ENCODE measurements at places on chromosomes 11 and 22. TPM values are rescaled to one million over a fixed set of nuclear protein-coding genes. Genes with fewer than 3 reads are reported as not detected.

Gene LUZP2
- not detected for total RNA-seq

Gene F2
- not detected for total RNA-seq

Gene OR6T1
- total RNA-seq, result not detected

Gene KCTD14
- 0.27 TPM for total RNA-seq

Gene MPEG1
- total RNA-seq, result not detected

Gene MAJIN
- total RNA-seq, result 0.29 TPM

Gene SCO2
- 1.1 TPM for total RNA-seq

Gene LRRC32
- total RNA-seq, result 3.0 TPM

Gene OR4D5
- total RNA-seq, result not detected

Gene DUSP8
- 3.0 TPM for total RNA-seq

Gene OR5P2
- not detected for total RNA-seq

DNA sequence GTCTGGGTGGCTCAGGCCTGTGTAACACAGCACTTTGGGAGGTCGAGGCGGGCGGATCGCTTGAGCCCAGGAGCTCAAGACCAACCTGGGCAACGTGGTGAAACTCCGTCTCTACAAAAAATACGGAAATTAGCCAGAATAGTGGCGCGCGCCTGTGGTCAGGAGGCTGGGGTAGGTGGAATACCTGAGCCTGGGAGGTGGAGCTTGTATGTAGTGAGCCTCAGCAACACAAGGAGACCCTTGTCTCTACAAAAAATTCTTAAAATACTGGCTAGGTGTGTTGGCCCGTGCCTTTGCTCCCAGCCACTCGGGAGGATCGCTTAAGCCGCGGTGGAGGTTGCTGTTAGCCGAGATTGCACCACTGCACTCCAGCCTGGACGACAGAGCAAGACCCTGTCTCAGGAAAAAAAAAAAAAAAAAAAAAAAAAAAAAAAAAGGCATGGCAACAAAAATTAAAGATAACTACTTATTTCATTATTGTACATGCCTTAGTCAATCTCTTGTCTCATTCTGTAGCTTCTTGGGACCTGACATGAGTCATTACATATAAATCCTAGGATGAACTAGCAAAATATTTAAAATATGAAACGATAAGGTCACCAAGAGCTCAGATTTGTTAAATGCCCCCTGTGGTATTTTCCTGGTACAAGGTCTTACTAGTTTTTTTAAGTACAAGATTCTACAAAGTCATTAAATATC, 1.1 kb downstream of the TAF1D start:
- H3K4me3 ChIP-seq, result peak overlapping the region; percentile 93
- peak; percentile 68 for DNase-seq
- H3K36me3 ChIP-seq, result peaks cover 64% of the 10 kb centered on the region
- H3K27me3 ChIP-seq, result no peaks in the 10 kb centered on the region
- H3K4me1 ChIP-seq, result peaks cover 49% of the 10 kb centered on the region

GRCh38 chr22:49892226-49892899, 25.9 kb downstream of the ALG12 start:
- no peaks in the 10 kb centered on the region for H3K4me1 ChIP-seq
- peaks cover 42% of the 10 kb centered on the region for H3K36me3 ChIP-seq
- H3K27ac ChIP-seq, result no peak overlapping the region
- no peak overlapping the region for H3K4me3 ChIP-seq

DNA sequence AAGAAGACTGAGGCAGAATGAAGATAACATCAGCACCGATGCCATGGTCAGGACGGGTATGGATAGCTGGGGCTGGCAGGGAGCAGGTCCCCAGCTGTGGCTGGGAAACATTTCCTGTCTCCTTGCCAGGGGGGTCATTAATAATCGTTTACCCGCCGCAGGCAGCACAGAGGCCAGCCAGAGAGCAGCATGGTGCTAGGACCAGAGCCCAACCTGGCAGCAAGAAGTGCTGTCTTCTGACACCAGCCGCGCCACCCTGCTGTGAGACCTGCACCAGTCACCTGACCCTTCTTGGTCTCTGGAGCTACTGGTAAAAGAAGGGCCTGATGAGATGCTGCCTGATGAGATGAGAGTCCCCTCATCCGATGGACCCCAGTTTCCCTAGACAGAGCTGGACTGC, 36.3 kb downstream of the PDE2A start:
- H3K27ac ChIP-seq, result no peak overlapping the region
- H3K27me3 ChIP-seq, result peaks cover 2% of the 10 kb centered on the region
- no peaks in the 10 kb centered on the region for H3K36me3 ChIP-seq

- no peak overlapping the region for H3K27ac ChIP-seq
- peaks cover 9% of the 10 kb centered on the region for H3K4me1 ChIP-seq
- H3K27me3 ChIP-seq, result peaks cover 7% of the 10 kb centered on the region
- DNase-seq, result peak; percentile 23
- H3K4me3 ChIP-seq, result no peak overlapping the region
Measured at GRCh38 chr11:27319072-27319471, 43.9 kb downstream of the CCDC34 start.

DNA sequence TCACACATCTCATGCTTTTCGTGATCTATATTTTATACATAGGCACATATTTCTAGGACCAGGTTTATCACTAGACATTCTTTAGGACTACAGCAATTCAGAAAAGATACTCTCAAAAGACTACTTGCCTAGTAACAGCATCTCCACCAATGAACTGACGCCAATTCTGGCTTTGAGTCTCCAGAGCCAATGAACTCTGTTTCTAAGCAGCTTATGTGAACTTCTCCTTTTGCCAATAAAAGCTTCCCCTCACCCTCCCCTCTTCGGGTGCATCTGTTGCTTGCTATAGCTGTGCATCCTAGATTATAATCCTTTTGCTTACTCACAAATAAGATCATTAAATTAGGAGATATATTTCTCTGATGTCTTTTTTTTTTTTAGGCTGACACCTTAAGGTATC, 11.4 kb upstream of the ANKK1 start:
- no peaks in the 10 kb centered on the region for H3K4me1 ChIP-seq
- H3K36me3 ChIP-seq, result peaks cover 17% of the 10 kb centered on the region
- no peak overlapping the region for H3K27ac ChIP-seq
- H3K27me3 ChIP-seq, result no peaks in the 10 kb centered on the region
- no peak overlapping the region for H3K4me3 ChIP-seq
- DNase-seq, result no peak

GRCh38 chr11:104163100-104164027, 583 bp downstream of the PDGFD start:
- peaks cover 6% of the 10 kb centered on the region for H3K4me1 ChIP-seq
- peak overlapping the region; percentile 57 for H3K4me3 ChIP-seq
- no peaks in the 10 kb centered on the region for H3K36me3 ChIP-seq
- peaks cover 32% of the 10 kb centered on the region for H3K27me3 ChIP-seq
- no peak overlapping the region for H3K27ac ChIP-seq

- H3K36me3 ChIP-seq, result no peaks in the 10 kb centered on the region
- no peak overlapping the region for H3K4me3 ChIP-seq
- H3K27me3 ChIP-seq, result peaks cover 6% of the 10 kb centered on the region
- no peaks in the 10 kb centered on the region for H3K4me1 ChIP-seq
- no peak for DNase-seq
Measured at GRCh38 chr22:44371741-44372525, 59.2 kb upstream of the SHISAL1 start.

- no peak overlapping the region for H3K4me3 ChIP-seq
- DNase-seq, result no peak
- peaks cover 13% of the 10 kb centered on the region for H3K4me1 ChIP-seq
- H3K27me3 ChIP-seq, result no peaks in the 10 kb centered on the region
- peaks cover 4% of the 10 kb centered on the region for H3K36me3 ChIP-seq
Measured at GRCh38 chr11:120424970-120425332, 86.6 kb upstream of the GRIK4 start.

GRCh38 chr11:69891421-69892236, 72.4 kb upstream of the FGF3 start:
- H3K27me3 ChIP-seq, result peaks cover 39% of the 10 kb centered on the region
- H3K4me3 ChIP-seq, result no peak overlapping the region
- peaks cover 3% of the 10 kb centered on the region for H3K4me1 ChIP-seq

DNA sequence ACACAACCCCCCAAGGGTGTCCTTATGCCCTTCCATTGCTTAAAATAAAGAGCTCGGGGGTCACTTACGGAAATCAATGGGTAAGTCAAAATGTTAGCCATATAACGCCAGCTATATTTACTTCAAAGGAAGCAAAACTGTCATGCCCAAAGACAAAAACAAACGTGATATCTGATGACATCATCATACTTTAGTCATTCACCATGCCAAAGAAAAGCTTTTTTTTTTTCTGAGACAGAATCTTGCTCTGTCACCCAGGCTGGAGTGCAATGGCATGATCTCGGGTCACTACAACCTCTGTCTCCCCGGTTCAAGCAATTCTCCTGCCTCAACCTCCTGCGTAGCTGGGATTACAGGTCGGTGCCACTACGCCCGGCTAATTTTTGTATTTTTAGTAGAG, 47.7 kb upstream of the SC5D start:
- H3K27me3 ChIP-seq, result peaks cover 3% of the 10 kb centered on the region
- H3K27ac ChIP-seq, result no peak overlapping the region
- no peaks in the 10 kb centered on the region for H3K36me3 ChIP-seq
- no peak overlapping the region for H3K4me3 ChIP-seq
- no peak for DNase-seq

- peaks cover 8% of the 10 kb centered on the region for H3K4me1 ChIP-seq
- no peaks in the 10 kb centered on the region for H3K36me3 ChIP-seq
- no peak overlapping the region for H3K27ac ChIP-seq
- peaks cover 18% of the 10 kb centered on the region for H3K27me3 ChIP-seq
- no peak overlapping the region for H3K4me3 ChIP-seq
Measured at GRCh38 chr22:50676661-50677492, 4.3 kb downstream of the SHANK3 start.

DNA sequence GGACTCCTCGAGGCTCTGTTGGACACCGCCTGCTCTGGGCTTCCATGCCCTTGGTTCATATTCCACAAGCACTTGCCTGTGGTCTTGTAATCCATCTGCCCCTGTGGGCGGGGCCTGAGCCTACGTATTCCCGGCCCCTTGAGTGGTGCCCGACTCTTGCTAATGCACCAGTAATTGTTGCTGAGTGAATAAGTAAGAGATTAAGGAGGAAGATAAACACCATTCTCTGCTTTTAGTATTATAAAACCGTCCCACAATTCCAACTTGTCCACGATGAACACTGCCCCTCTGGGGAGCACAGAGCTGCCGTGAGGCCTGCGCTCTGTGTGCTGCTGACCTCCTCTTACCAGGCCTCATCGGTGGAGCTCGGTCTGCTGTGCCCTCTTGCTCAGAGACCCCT, 50.3 kb downstream of the MICAL2 start:
- H3K4me1 ChIP-seq, result peaks cover 42% of the 10 kb centered on the region
- DNase-seq, result no peak
- peaks cover 2% of the 10 kb centered on the region for H3K36me3 ChIP-seq

- H3K36me3 ChIP-seq, result peaks cover 1% of the 10 kb centered on the region
- no peak overlapping the region for H3K4me3 ChIP-seq
- no peaks in the 10 kb centered on the region for H3K27me3 ChIP-seq
- H3K4me1 ChIP-seq, result no peaks in the 10 kb centered on the region
Measured at GRCh38 chr11:1293619-1294015, 15.8 kb downstream of the TOLLIP start.

DNA sequence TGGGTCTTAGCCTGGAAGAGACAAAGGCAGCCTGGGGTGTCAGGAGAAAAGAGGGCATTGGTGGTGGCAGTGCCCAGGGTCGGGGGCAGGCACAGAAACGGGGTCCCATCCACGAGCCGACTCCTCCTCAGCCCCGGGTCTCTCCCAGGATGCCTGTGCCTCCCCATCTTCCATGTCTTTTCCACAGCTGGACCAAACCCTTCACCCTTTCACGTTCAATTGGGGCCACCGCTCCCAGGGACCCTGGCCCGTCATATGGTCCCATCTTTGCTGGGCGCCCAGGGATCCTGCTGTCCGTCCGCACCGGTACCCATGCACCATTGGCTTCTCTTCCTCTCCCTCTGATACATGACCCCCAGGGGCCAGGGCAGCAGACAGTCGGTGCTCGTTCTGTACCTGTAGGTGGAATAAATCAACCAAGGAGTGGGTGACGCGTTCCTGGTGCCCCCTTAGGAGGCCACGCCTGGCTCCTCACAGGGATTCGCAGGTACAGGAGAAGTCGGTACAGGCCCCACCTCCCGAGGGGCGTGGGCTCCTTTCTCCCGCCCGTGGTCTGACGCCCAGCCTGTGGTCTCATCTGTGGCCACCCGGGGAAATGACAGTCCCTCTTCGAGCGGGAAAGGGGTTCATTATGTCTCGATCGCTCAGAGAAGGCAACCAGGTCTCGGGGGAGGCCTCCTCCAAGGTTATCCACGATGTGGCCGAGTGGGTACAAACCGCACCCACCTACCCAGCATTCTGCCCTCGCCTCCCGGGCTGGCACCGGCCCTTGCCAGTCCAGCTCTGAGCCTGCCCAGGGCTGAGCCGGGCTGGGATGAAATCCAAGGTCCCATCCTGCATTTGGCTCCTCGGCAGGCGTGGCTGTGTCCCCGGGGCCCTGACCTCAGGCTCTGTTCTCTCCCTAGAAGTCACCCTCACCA, 1493.6 kb downstream of the BRD1 start:
- H3K27me3 ChIP-seq, result peaks cover 3% of the 10 kb centered on the region
- H3K36me3 ChIP-seq, result no peaks in the 10 kb centered on the region
- H3K4me1 ChIP-seq, result no peaks in the 10 kb centered on the region
- no peak for DNase-seq
- no peak overlapping the region for H3K4me3 ChIP-seq

GRCh38 chr11:559712-560304, 730 bp downstream of the LMNTD2 start:
- H3K36me3 ChIP-seq, result peaks cover 3% of the 10 kb centered on the region
- DNase-seq, result no peak
- H3K4me3 ChIP-seq, result peak overlapping the region; percentile 84

- peaks cover 46% of the 10 kb centered on the region for H3K36me3 ChIP-seq
- no peaks in the 10 kb centered on the region for H3K27me3 ChIP-seq
- H3K4me3 ChIP-seq, result no peak overlapping the region
- peak overlapping the region; percentile 98 for H3K27ac ChIP-seq
- no peak for DNase-seq
- peaks cover 99% of the 10 kb centered on the region for H3K4me1 ChIP-seq
Measured at GRCh38 chr11:35168671-35169070, 29.7 kb downstream of the CD44 start.

DNA sequence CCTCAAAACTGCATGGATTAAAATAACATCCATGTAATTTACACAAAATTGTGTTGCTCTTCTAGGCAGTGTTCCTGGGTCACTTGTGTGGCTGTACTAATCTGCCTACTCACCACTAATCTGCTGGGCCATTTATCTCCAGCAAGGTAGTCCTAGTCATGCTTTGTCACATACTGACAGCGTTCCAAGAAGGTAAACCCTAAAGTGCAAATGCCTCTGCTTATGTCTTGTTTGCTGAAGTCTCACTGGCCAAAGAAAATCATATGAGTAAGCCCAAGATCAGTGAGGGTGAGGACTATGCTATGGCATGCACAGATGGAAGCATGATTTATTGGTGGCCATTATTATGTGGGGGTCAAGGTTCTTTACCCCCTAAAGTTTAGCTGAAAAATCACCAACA, 630.2 kb upstream of the LUZP2 start:
- no peak overlapping the region for H3K4me3 ChIP-seq
- no peaks in the 10 kb centered on the region for H3K36me3 ChIP-seq
- no peaks in the 10 kb centered on the region for H3K4me1 ChIP-seq
- no peaks in the 10 kb centered on the region for H3K27me3 ChIP-seq
- no peak for DNase-seq
- H3K27ac ChIP-seq, result no peak overlapping the region

Measured in activated naive CD4-positive, alpha-beta T cell treated with anti-CD3 and anti-CD28 coated beads for 36 hours (primary cell).